Naive B cell (primary cell): ENCODE measurements at places on chromosomes 2 and 18.
A peak's percentile ranks its signal among the peaks of the same experiment; 100 is the strongest.

DNA sequence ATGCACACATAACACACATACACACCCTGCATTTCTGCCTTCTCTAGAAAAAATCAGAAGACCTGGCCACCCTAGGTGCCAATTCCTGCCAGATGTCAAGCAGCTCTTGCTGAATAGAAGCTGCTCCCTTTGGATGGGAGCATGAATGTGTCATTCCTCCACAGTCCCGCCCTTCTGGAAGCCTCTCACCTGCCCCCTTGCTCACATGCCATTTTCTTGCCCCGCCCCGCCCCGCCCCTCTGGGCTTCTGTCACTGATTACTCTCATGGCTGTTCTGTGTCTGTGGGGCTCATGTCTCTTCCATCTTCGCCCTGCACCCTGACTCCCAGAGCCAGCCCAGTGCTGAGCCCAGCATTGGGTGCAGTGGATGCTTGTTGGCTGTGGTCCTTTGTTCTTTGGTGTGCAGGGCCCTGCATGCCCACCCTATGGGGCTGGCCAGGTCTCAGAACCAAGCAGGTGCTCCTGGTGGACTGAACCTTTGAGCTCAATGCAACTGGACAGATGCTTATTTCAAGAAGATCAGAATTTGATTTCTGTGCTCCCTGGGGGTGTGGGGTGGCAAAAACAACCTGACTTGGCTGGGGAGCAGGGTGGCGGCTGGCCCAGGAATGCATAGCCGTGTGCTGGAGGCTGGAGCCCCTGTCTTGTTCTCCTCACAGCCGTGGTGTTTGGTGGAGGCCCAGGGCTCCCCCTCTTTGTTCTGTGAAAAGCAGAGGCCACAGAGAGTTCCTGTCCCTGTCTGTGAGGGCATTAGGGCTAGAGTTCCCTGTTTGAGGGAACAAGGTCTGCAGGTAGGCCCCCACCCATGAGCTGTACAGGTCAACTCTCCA, 140.6 kb upstream of the GLI2 start:
- no peaks in the 10 kb centered on the region for H3K36me3 ChIP-seq
- H3K4me3 ChIP-seq: no peak overlapping the region
- no peak overlapping the region for H3K27ac ChIP-seq

- H3K4me1 ChIP-seq: peaks cover 12% of the 10 kb centered on the region
- H3K27me3 ChIP-seq: no peaks in the 10 kb centered on the region
- H3K36me3 ChIP-seq: peaks cover 11% of the 10 kb centered on the region
- H3K27ac ChIP-seq: no peak overlapping the region
- no peak overlapping the region for H3K4me3 ChIP-seq
- DNase-seq: no peak
These were observed 53.4 kb upstream of the SETBP1 start for GRCh38 chr18:44627280-44627679.

GRCh38 chr2:5690718-5691220, 1.4 kb upstream of the SOX11 start:
- no peak overlapping the region for H3K27ac ChIP-seq
- peaks cover 71% of the 10 kb centered on the region for H3K27me3 ChIP-seq
- H3K4me3 ChIP-seq: peak overlapping the region; percentile 67
- DNase-seq: no peak

DNA sequence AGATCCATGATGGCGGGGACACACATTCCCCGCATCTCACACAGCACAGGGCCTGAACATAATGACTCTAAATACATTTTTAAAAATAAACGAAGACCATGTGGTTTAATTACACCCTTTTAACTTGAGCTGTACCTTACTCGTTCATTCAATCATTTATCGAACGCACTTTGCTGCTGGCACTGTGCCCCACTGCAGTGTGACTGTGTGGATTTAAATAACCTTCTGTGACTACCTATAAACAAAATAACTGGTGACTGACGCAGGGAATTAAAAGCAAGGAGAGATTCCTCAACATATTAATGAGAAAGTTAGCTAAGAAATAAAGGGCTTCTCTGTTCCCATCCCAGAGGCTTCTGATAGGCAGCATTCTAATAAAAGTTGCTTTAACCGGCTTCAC, 10.9 kb upstream of the FZD7 start:
- H3K27me3 ChIP-seq: peaks cover 30% of the 10 kb centered on the region
- no peaks in the 10 kb centered on the region for H3K36me3 ChIP-seq
- no peak overlapping the region for H3K27ac ChIP-seq
- H3K4me3 ChIP-seq: no peak overlapping the region

DNA sequence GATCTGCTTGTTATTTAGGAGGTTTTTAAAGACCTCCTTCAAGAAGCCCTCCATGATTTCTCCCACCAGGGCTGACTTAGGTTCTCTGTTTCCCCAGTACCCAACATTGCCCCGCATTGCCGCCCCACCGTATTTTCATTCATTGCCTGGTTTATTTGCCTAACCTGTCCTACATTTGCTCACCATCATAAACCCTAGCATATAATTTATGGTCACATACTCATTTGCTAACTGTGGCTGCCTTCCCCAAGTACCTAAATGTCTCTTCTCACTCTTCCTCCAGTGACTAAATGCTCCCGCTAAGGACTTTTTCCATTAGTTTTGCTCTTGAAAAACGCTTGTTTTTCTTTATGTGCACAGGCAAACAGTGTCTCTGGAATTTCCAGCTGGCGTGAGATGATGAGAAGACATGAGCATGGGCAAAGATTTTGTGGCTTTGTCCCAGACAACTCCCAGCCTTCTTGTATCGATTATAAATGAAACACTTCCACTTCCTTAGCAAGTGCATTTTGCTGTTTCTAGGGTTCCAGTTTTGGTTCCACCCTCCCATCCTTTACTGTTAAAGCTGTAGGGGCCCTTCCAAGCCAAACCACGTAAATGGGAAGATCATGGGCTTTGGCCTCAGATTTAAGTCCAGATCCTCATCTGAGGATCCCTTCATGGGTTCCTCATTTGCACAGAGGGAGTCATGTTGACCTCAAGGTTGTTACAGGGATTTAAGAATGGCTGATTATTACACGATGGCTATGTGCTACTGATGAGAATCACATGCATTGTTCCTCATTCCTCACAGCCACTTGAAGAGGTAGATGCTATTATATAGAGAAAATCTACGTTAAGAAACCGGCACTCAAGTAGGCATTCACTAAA, 21.0 kb upstream of the ARMC9 start:
- H3K36me3 ChIP-seq: peaks cover 4% of the 10 kb centered on the region
- no peaks in the 10 kb centered on the region for H3K27me3 ChIP-seq
- no peak overlapping the region for H3K4me3 ChIP-seq
- H3K27ac ChIP-seq: no peak overlapping the region
- peaks cover 23% of the 10 kb centered on the region for H3K4me1 ChIP-seq
- no peak for DNase-seq
